Osteoblast (primary cell): ENCODE measurements at places on chromosomes 2 and 18. TPM values are rescaled to one million over a fixed set of nuclear protein-coding genes. Genes with fewer than 3 reads are reported as not detected.

DNA sequence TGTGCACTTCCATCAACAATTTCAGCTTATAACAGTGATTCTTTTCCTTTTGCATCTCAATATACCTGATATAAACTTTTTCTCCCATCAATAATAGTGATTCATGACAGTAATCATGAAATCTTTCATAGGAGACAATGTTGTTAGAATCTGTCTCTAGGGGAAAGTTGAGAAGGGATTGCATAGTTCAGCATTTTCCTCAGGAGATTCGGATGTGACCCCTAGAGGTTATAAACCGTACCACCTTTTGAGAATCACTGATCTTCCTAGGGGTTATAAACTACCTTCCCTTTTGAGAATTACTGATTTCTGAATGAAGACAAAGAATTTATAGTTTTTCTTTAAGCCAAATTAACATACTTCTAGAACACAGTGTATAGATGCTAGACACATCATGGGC lies 53.0 kb upstream of the GALNT3 start:
- H3K4me1 ChIP-seq = no peaks in the 10 kb centered on the region
- no peaks in the 10 kb centered on the region for H3K36me3 ChIP-seq
- H3K4me3 ChIP-seq = no peak overlapping the region
- no peak for DNase-seq
- H3K27me3 ChIP-seq = no peaks in the 10 kb centered on the region

GRCh38 chr2:186306754-186307153 lies 179.3 kb upstream of the ZC3H15 start:
- H3K27ac ChIP-seq = no peak overlapping the region
- H3K4me1 ChIP-seq = no peaks in the 10 kb centered on the region
- DNase-seq = no peak
- no peak overlapping the region for H3K4me3 ChIP-seq

DNA sequence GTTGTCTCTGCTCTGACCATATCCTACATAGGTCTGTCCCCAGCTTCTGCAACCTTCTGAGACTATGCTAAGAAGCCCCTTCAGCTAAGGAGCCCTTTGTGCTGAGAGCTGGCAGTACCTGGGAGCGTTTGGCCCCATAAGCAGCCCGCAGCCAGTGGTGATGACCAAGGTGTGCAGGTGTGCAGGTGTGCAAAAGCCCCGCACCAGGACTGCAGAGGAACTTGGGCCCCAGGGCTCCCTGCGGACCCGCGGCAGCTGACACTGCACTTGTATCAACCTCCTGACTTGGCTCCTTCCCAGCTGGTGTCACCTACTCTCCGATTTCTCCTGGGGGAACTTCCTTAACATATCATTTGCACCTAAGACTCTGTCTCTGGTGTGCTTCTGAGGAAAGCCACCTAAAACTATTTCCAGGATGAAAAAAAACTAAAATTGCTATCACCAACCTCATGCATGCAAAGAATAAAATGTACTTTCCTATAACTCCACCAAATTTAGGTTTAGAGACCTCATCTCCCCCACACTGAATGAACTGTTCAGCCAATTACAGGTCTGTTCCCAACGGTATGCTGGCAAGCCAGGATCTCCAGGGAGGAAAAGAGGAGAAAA lies 16.1 kb upstream of the GNAL start:
- peaks cover 7% of the 10 kb centered on the region for H3K27me3 ChIP-seq
- no peak overlapping the region for H3K27ac ChIP-seq
- no peaks in the 10 kb centered on the region for H3K36me3 ChIP-seq
- no peak for DNase-seq
- no peak overlapping the region for H3K4me3 ChIP-seq
- no peaks in the 10 kb centered on the region for H3K4me1 ChIP-seq

- no peak overlapping the region for H3K27ac ChIP-seq
- no peaks in the 10 kb centered on the region for H3K27me3 ChIP-seq
- H3K4me3 ChIP-seq = no peak overlapping the region
- DNase-seq = peak; percentile 31
Observed at GRCh38 chr2:17104454-17104853, 413.8 kb downstream of the RAD51AP2 start.

GRCh38 chr2:214492152-214492551 lies 81.3 kb downstream of the VWC2L start:
- H3K27ac ChIP-seq = no peak overlapping the region
- H3K4me3 ChIP-seq = no peak overlapping the region
- DNase-seq = no peak
- no peaks in the 10 kb centered on the region for H3K27me3 ChIP-seq
- no peaks in the 10 kb centered on the region for H3K36me3 ChIP-seq

DNA sequence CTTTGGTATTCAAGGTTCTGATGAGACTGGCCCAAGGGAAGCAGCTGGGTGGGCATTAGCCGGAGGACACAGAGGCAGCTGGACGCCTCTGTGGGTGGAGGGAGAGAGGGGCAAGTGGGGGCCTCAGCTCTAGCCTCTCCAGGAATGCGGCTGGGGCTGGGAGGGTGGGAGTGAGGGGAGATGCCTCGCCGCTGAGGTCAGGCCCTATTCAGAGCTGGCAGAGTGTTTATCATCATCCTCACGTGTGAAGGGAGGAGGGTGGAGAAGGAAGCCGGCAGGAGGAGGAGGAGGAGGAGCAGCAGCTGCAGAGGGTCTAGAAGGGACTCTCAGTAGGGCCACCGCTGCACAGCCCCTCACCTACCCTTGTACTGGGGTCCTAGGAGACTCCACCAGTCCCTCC lies 43.1 kb downstream of the TNS1 start:
- H3K4me3 ChIP-seq = no peak overlapping the region
- H3K4me1 ChIP-seq = peaks cover 10% of the 10 kb centered on the region
- no peak for DNase-seq
- H3K27me3 ChIP-seq = no peaks in the 10 kb centered on the region

- no peak overlapping the region for H3K4me3 ChIP-seq
- DNase-seq = no peak
- no peaks in the 10 kb centered on the region for H3K4me1 ChIP-seq
- H3K36me3 ChIP-seq = no peaks in the 10 kb centered on the region
- H3K27me3 ChIP-seq = no peaks in the 10 kb centered on the region
- H3K27ac ChIP-seq = no peak overlapping the region
Observed at GRCh38 chr2:64000630-64001381, 18.4 kb downstream of the VPS54 start.

DNA sequence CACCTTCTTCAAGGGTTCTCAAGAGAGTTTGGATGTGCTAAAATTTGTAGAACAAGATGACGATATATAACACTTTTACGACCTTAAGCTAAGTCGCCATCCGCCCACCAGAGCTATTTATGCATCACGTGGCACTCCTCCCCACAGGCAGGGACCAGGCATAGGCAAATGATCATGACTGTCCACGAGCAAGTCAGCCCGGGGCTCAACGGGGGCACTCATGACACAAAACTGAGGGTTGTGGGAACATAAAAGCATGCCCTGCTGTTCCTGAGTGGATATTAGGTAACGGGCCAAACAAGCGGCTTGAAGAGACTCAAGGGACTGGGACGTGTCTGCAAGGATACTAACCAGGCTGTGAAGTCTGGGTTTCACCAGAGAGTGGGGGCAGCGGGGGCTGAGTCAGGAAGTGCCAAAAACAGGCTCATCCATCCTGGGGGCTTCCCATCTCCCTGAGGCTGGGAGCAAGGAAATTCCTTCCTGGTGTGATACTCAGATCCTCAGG lies 58.1 kb downstream of the FAM178B start:
- peak; percentile 86 for DNase-seq
- H3K4me1 ChIP-seq = peaks cover 19% of the 10 kb centered on the region
- peak overlapping the region; percentile 62 for H3K4me3 ChIP-seq
- H3K36me3 ChIP-seq = no peaks in the 10 kb centered on the region

GRCh38 chr2:9675415-9676351 lies 44.9 kb upstream of the YWHAQ start:
- peak overlapping the region; percentile 69 for H3K4me3 ChIP-seq
- H3K27me3 ChIP-seq = no peaks in the 10 kb centered on the region
- H3K27ac ChIP-seq = peak overlapping the region; percentile 84

Gene SNRNP200
- total RNA-seq = 42.7 and 44.2 TPM in 2 replicates

- H3K27ac ChIP-seq = no peak overlapping the region
- no peaks in the 10 kb centered on the region for H3K27me3 ChIP-seq
- DNase-seq = no peak
- H3K36me3 ChIP-seq = no peaks in the 10 kb centered on the region
- H3K4me3 ChIP-seq = no peak overlapping the region
Observed at GRCh38 chr2:108621687-108622681, 87.7 kb downstream of the LIMS1 start.

Gene PLEK
- 0.36 TPM in 1 of 2 replicates, not detected in the other for total RNA-seq

- H3K4me3 ChIP-seq = no peak overlapping the region
- H3K4me1 ChIP-seq = no peaks in the 10 kb centered on the region
- H3K27me3 ChIP-seq = peaks cover 5% of the 10 kb centered on the region
- no peak overlapping the region for H3K27ac ChIP-seq
- no peak for DNase-seq
Observed at GRCh38 chr2:16671760-16672159, 6.1 kb upstream of the CYRIA start.

- no peaks in the 10 kb centered on the region for H3K27me3 ChIP-seq
- no peak overlapping the region for H3K27ac ChIP-seq
- peaks cover 7% of the 10 kb centered on the region for H3K4me1 ChIP-seq
- H3K36me3 ChIP-seq = peaks cover 41% of the 10 kb centered on the region
Observed at GRCh38 chr2:208280933-208281332, 14.9 kb downstream of the PIKFYVE start.

DNA sequence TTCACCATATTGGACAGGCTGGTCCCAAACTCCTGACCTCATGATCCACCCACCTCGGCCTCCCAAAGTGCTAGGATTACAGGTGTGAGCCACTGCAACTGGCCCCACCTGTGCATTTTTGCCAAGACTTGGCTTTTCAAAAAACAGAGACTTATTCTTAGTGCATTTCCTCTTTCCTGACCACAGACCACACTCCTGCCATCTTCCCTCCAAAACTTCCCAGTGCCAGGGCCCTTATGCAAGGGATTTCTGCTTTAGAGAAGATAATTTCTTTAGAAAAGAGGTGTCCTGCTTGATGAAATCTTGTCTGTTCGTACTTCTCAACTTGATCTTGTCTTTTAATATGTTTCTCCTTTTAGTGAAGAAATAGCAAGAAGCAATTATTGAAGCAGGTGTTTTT lies 98.8 kb upstream of the ZNF516 start:
- H3K4me3 ChIP-seq = no peak overlapping the region
- H3K27me3 ChIP-seq = peaks cover 13% of the 10 kb centered on the region
- no peak for DNase-seq
- H3K27ac ChIP-seq = no peak overlapping the region

DNA sequence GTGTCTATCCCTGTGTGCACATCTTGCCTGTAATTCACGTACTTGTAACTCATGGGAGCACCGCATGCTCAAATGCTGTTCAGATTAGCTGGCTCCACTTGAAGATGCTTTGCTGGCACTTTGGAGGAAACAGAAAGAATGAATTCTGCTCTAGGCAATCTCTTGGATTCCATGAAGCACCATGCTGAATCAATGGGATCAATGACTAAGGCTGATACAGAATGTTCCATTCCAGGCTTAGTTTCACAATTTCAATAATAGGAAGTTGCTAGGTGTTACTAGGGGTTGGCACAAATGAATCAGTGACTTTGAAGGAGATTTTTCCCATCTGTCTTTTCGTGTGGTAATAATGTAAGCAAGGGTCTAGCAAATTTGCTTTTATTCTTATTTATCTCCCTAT lies 328.8 kb downstream of the OSR1 start:
- H3K4me3 ChIP-seq = no peak overlapping the region
- DNase-seq = no peak
- H3K36me3 ChIP-seq = no peaks in the 10 kb centered on the region
- H3K4me1 ChIP-seq = peaks cover 10% of the 10 kb centered on the region
- no peak overlapping the region for H3K27ac ChIP-seq

DNA sequence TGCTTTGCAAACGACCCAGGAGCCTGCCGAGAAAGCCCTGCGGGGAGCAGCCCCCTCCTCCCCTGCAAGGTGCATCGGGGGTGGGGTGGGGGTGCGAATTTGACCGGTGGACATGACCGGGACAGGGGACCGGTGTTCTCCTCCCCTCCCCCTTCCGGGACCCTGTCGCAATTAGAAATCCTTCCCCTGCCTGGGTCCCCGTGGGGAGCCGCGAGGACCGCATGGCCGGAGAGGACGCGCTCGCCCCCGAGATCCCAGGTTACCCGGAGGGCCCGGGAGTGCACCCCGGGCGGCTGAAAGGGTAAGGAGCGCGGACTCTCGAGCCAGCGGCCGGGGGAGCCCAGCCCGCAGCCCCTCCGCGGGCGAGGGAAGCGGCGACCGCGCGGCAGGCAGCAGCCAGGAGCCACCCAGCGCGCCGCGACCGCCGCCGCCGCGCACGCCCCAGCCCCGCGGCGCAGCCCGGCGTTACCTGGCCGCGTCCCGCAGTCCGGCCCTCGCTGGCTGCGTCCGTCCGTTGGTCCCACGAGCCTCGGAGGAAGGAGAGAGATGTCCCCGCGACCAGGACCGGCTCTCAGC lies 482 bp downstream of the DLGAP1 start:
- no peak overlapping the region for H3K4me3 ChIP-seq
- H3K4me1 ChIP-seq = no peaks in the 10 kb centered on the region
- peaks cover 2% of the 10 kb centered on the region for H3K27me3 ChIP-seq
- no peak for DNase-seq
- H3K27ac ChIP-seq = no peak overlapping the region
- no peaks in the 10 kb centered on the region for H3K36me3 ChIP-seq

GRCh38 chr18:25805323-25805722 lies 285.1 kb downstream of the SS18 start:
- no peak overlapping the region for H3K27ac ChIP-seq
- peak; percentile 71 for DNase-seq
- no peaks in the 10 kb centered on the region for H3K27me3 ChIP-seq
- peaks cover 5% of the 10 kb centered on the region for H3K4me1 ChIP-seq

DNA sequence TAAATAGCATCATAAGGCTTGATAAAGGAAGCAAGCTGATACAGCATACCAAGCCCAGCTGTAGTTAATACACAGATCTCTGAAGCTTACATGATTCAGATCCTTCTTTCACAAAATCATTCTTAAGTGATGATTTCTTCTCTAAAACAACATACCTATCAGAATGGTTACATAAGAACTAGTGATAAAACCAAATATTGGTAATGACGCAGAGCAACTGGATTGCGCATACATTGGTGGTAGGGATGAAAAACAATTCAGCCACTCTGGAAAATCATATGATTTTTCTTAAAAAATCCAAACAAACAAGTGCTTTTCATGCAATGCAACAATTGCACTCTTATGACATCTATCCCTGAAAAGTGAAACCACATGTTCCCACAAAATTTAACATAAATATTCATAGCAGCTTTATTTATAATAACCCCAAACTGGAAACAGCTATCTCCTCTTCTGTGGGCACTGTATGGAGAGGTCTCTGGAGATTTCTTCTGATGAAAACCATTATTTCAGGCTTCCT lies 153.6 kb upstream of the DSEL start:
- H3K4me1 ChIP-seq = peaks cover 30% of the 10 kb centered on the region
- H3K27ac ChIP-seq = peak overlapping the region; percentile 92
- peak overlapping the region; percentile 20 for H3K4me3 ChIP-seq
- peak; percentile 56 for DNase-seq
- no peaks in the 10 kb centered on the region for H3K36me3 ChIP-seq

Gene GPR75
- 1.8 and 2.2 TPM in 2 replicates for total RNA-seq

GRCh38 chr2:69291721-69292120 lies 95.3 kb downstream of the GFPT1 start:
- H3K27me3 ChIP-seq = no peaks in the 10 kb centered on the region
- H3K36me3 ChIP-seq = no peaks in the 10 kb centered on the region

GRCh38 chr2:175019566-175020327 lies 14.6 kb upstream of the CHN1 start:
- H3K36me3 ChIP-seq = no peaks in the 10 kb centered on the region
- H3K27ac ChIP-seq = no peak overlapping the region
- H3K27me3 ChIP-seq = no peaks in the 10 kb centered on the region
- H3K4me1 ChIP-seq = no peaks in the 10 kb centered on the region
- H3K4me3 ChIP-seq = no peak overlapping the region

GRCh38 chr2:12119841-12120240 lies 373.4 kb downstream of the LPIN1 start:
- H3K27me3 ChIP-seq = no peaks in the 10 kb centered on the region
- peak overlapping the region; percentile 75 for H3K27ac ChIP-seq
- DNase-seq = peak; percentile 63
- no peaks in the 10 kb centered on the region for H3K36me3 ChIP-seq
